ENCODE measurements at places on chromosomes 3 and 15. TPM values are rescaled to one million over a fixed set of nuclear protein-coding genes. Genes with fewer than 3 reads are reported as not detected.

CFAP92 gene
- not detected for total RNA-seq

B3GALNT1 gene
- 0.27 TPM for total RNA-seq

CCDC80 gene
- total RNA-seq: 37.7 TPM

DUOX2 gene
- 0.05 TPM for total RNA-seq

GMNC gene
- not detected for total RNA-seq

PLCL2 gene
- 3.9 TPM for total RNA-seq

TERC gene
- total RNA-seq: 0.24 TPM

TEX9 gene
- total RNA-seq: 4.9 TPM

CCDC39 gene
- total RNA-seq: not detected

EPHA3 gene
- total RNA-seq: not detected

FRMD5 gene
- 2.1 TPM for total RNA-seq

IGSF11 gene
- 4.6 TPM for total RNA-seq

LNP1 gene
- total RNA-seq: 0.80 TPM

BOC gene
- 4.8 TPM for total RNA-seq

CCR9 gene
- total RNA-seq: not detected

ZNF501 gene
- total RNA-seq: not detected

PLA2G4D gene
- total RNA-seq: not detected

ANKRD63 gene
- 0.40 TPM for total RNA-seq

CNTN3 gene
- not detected for total RNA-seq

PLS1 gene
- 11.1 TPM for total RNA-seq

GP9 gene
- total RNA-seq: not detected

GABRG3 gene
- 0.43 TPM for total RNA-seq

PAK6 gene
- total RNA-seq: 0.21 TPM

PLOD2 gene
- total RNA-seq: 85.1 TPM

DUOXA1 gene
- total RNA-seq: 0.30 TPM

RYR3 gene
- 0.07 TPM for total RNA-seq

MB21D2 gene
- 4.6 TPM for total RNA-seq

PDZRN3 gene
- not detected for total RNA-seq

XCR1 gene
- not detected for total RNA-seq
